ENCODE measurements at places on chromosomes 2 and 18.
A peak's percentile ranks its signal among the peaks of the same experiment; 100 is the strongest.

GRCh38 chr2:161059388-161059787, 100.8 kb upstream of the TANK start:
- no peak for DNase-seq

- DNase-seq: peak; percentile 69
These were observed 101.7 kb downstream of the AGAP1 start for GRCh38 chr2:235595422-235596010.

GRCh38 chr2:120779781-120780283, 44.2 kb downstream of the GLI2 start:
- no peak for DNase-seq

DNA sequence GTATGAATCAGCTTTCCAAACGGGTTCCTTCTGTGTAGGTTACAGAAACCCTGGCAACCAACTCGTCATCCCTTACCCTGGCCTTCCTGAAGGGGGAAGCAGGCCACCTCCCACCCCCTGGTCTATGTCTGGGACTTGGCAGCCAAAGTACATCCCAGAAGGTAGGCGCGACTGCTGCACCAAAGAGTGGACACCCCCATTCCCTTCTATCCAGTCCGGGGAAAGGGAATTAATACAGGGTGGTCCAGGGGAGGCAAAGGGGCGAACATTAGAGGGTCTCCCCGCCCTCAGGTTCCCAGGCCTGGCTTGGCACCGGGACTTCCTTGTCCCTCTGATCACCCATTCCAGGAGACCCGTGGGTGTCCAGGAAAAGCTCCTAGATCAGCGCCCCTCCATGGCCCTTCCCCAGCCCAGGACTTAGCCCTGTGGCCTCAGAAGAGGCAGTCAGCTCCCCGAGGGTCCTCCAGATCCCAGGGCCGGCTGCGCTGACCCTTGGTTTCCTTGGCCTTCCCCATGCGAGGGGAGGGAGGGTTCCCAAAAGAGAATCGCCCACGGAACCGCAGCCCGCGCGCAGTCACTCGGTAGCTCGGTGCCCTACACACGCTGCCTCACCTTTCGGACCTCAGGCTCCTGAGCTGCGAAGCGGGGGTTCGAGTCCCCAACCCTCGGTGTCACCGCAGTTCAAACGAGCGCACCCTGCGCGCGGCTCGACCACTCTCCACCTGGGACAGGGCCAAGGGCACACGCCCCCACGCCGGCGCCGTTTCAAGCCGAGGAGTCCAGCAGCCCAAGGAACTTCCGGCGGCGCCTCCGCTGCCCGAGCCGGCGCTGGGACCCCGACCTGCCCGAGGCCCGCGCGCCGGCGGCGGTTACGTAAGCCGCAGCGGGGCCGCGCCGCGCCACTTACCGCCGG, at the start of gene PER2:
Gene PER2, minus strand, starts transcription at position 874 of the 913 bp plus-strand sequence. CDS start 10,674 bp downstream, outside the sequence.
- peak; percentile 64 for DNase-seq

DNA sequence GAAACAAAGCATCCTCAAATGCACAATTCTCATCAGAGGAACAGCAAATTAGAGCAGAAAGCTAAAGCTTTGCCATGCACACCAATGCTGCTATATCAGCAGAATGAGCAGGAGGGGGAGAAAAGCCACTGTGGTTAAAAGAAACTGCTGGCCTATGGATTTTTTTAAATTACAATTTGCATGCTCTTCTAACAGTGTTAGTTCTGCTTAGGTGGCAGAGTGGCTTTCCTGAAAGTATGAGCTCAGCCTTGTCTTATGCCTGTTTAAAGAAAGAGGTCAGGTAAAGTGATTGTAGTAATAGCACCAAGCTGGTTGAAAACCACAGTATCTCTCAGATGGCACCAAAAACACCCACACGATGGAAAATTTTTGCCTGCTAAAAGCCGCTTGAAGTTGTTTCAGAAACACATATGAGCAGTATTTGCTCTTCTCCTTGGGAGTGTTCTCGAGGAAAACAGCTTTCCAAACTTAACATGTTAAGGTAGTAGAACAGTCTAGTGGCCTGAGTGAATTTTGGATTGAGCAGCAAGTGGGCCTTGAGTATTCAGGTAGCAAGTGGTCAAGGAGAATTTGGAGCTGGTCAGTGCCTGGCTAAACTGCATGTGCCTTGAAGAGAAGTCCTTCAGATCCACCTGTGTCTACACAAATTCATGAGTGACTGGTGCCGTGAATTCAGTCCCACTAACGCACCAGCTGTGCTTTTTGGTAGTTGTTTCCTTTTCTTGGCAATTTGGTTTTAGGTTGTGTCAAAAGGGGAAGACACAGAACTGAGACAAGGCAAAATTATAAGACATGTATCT, 19.6 kb upstream of the NDUFV2 start:
- no peak for DNase-seq

DNA sequence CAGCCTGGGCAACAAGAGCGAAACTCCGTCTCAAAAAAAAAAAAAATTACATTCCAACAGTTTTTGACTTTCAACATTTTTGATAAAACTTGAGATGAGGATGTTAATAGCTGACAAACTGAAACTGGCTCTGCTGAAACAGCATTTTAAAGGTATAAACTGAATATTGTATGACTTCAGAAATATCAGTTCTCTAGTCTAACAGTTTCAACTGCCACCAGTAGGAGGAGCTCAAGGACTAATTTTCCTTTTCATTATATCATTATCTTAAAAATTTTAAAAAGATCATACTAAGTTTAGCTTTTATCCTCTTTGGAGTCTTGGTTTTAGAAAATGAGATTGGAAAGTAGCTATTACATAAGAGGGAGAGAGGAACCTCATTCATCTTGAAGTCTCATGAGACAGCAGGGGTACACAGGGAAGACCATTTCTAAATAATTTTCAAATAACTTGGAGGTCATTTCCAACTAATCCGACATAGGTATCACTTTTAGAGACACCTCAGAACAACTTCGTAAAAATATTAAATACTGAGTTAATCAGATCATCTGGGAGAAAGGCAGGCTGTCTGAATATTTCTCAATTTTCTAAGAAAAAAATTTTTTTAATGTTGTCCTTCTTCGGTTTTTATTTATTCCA, 37.6 kb upstream of the MCM6 start:
- DNase-seq: peak; percentile 38

- DNase-seq: no peak
These were observed 15.8 kb upstream of the PRSS56 start for GRCh38 chr2:232504438-232504837.

GRCh38 chr18:13394801-13395200, 176.2 kb downstream of the LDLRAD4 start:
- DNase-seq: no peak

DNA sequence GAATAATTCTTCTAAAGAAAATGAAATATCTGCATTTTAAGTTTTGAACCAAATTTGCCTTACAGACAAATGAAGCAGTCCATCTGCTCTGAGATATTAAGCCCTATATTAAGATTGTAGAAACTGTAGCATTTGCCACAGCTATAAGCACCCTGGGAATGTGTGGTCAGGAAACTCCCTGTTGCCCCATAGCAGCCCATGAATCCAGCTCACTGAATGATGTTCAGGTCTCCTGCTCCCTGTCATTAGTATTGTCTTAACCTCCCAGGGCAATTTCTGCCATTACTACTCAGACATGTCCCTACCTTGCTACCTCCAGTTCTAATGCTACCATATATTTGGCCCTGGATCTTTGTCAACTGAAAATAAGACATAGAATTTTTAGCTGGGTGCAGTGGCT, 41.1 kb downstream of the CDK15 start:
- DNase-seq: no peak

GRCh38 chr2:62338111-62338510, 142.2 kb downstream of the B3GNT2 start:
- DNase-seq: no peak

GRCh38 chr2:48569433-48569832, 39.5 kb downstream of the STON1 start:
- no peak for DNase-seq
